ENCODE measurements at places on chromosomes 16 and 17. TPM values are rescaled to one million over a fixed set of nuclear protein-coding genes. Genes with fewer than 3 reads are reported as not detected.

Gene TBC1D3G
- polyA plus RNA-seq, result not detected

Gene HBQ1
- 0.43 TPM for polyA plus RNA-seq

Gene ATP2A1
- polyA plus RNA-seq, result 0.90 TPM

Gene FBXL16
- polyA plus RNA-seq, result 0.81 TPM

Gene C17orf100
- polyA plus RNA-seq, result 2.6 TPM

Gene GRB7
- polyA plus RNA-seq, result 13.9 TPM

Gene CACNG5
- not detected for polyA plus RNA-seq

Gene TM4SF5
- 491 TPM for polyA plus RNA-seq

Gene GOSR1
- polyA plus RNA-seq, result 14.5 TPM

Gene PRSS21
- polyA plus RNA-seq, result 0.15 TPM

Gene ABCA9
- 2.4 TPM for polyA plus RNA-seq

Gene KRT9
- not detected for polyA plus RNA-seq

Gene JUP
- 239 TPM for polyA plus RNA-seq

Gene CCL2
- 21.9 TPM for polyA plus RNA-seq

Gene CA5A
- not detected for polyA plus RNA-seq

Gene RGS9
- polyA plus RNA-seq, result 2.4 TPM

Measured in small intestine (tissue), 16 donors.